Kasumi-1 (cell line): ENCODE measurements at places on chromosomes 3 and 15.

- no peak for DNase-seq
Observed at GRCh38 chr3:175932586-175932985, 1073.5 kb downstream of the NAALADL2 start.

DNA sequence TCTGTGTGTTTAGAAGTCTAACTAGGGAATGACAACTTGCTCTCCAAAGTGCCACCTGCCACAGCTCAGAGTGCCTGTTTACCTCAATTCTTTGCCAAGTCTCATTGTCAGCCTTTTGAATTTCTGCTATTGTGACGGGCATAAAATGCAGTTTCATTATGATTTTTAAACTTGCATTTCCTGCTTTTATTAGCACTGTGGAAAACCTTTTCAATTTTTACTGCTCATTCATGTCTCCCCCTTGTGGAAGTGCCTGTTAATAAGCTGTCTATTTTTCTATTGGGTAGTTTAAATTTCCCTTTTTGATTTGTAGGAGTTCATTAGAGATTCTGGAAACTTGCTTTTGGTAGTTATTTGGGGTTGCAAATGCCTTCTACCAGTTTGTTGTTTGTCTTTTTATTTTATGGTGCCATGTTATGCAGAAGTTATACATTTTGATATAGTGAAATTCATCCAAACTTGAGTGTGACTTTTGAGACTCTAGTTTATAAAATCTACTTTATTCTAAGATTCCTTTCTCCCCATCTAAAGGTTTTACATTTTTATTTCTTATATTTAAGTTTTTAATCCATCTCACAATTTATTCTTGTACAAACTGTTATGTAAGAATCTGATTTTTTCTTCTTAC, 53.9 kb upstream of the FRMD4B start:
- DNase-seq = peak; percentile 60

DNA sequence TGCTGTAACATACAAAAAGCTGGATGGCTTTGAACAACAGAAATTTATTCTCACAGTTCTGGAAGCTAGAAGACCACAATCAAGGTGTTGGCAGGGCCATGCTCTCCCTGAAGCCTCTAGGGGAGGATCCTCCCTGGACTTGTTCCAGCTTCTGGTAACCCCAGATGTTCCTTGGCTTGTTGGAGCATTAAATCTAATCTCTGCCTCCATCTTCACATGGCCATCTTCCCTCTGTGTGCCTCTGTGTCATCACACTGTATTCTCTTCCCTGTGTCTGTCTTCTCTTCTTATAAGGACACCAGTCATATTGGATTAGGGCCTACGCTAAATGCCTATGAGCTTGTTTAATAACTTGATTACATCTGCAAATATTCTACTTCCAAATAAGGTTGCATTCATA, 109.5 kb downstream of the STAG1 start:
- DNase-seq = no peak

- no peak for DNase-seq
Observed at GRCh38 chr15:98856532-98856907, 151.1 kb downstream of the PGPEP1L start.

- no peak for DNase-seq
Observed at GRCh38 chr3:62098646-62099365, 274.5 kb downstream of the FEZF2 start.

- DNase-seq = no peak
Observed at GRCh38 chr15:42368096-42368495, 8.8 kb downstream of the CAPN3 start.

GRCh38 chr3:81565041-81565440, 196.4 kb downstream of the GBE1 start:
- no peak for DNase-seq

DNA sequence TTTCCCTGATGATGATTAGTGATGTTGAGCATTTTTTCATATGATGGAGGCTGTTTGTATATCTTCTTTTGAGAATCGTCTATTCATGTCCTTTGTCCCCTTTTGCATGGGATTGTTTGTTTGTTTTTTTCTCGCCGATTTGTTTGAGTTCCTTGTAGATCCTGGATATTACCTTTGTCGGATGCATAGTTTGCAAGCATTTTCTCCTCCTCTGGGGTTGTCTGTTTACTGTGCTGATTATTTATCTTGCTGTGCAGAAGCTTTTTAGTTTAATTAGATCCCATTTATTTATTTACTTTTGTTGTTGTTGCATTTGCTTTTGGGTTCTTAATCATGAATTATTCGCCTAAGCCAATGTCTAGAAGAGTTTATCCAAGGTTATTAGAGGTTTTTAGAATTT, 232.8 kb downstream of the XXYLT1 start:
- DNase-seq = no peak

GRCh38 chr15:28979208-28979841, 93.6 kb downstream of the APBA2 start:
- no peak for DNase-seq

GRCh38 chr15:99435113-99435695, 130.6 kb upstream of the MEF2A start:
- no peak for DNase-seq

DNA sequence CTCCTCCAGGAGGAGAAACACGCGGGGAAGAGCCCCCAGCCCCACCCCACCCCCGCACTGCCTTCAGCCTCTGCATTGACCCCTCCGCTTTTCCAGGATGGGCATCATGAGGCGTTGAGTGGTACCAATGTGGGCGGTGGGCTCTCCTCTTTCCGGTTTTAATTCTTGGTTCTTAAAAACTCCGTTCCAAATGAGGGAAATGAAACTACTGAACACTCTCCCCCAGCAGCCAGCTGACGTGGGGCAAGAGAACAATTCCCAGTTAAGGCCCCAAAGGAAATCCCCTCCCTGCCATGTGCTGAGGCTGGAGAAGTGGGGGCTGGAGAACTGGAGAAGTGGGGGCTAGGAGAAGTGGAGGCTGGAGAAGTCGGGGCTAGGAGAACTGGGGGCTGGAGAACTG, 5.3 kb upstream of the NRROS start:
- peak; percentile 14 for DNase-seq

DNA sequence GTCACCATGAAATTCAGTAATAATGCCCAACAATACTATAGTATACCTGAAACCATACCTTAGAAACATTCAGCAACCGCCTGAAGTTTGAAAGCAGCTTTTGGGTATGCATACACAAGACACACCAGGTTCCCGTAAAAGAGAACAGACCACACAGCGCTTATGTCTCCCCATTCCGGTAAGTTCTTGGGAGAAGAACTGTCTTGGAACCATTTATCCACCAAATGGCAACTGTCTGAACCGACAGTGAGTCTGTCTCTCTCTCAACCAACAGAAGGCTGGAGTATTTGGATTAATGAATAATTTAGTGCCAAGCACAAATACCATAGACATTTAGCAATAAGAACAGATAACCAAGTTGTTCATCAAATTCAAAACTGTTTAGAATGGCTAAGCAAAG, 7.6 kb downstream of the RGMA start:
- DNase-seq = no peak

- no peak for DNase-seq
Observed at GRCh38 chr15:63970621-63971426, 75.5 kb downstream of the DAPK2 start.

DNA sequence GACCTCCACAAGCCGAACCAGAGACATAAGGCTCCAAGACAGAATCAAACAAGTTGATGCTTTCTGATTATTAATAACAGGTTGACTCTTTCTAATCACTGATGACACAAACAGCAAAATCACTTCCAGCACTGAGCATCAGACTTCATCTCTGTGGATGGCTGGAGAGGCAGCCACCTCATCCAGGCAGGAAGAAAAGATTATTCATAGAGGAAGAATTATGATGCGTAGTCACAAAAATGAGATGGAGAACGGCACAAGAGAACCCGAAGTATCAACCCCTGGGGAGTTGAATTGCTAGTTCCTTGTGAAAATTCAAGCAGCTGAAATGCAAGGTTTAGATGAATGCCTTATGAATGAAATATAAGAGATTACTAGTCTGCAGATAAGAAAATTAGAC, 49.9 kb upstream of the LMCD1 start:
- no peak for DNase-seq

- no peak for DNase-seq
Observed at GRCh38 chr3:56413911-56414310, 54.4 kb downstream of the ERC2 start.

DNA sequence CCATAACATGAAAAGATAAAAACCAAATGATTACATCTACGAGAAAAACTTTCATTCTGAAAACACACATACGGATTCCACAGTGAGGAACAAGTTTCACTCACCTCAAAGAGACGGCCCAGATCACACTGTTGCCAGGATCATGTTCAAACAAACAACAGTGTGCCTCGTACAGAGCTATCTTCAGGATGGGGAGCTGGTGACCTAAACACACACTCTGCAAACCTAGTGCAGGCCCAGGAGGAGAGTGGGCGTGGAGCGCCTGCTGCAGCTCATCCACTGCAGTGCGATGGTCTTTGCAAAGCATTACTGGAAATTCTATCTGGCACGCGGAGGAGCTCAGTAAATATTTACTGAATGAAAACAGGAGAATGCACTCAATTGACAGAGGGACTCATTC, 38.5 kb downstream of the TAMM41 start:
- DNase-seq = no peak

- no peak for DNase-seq
Observed at GRCh38 chr3:107641572-107642307, 119.0 kb downstream of the BBX start.

- peak; percentile 48 for DNase-seq
Observed at GRCh38 chr3:99808163-99808794, 9.4 kb upstream of the CMSS1 start.

DNA sequence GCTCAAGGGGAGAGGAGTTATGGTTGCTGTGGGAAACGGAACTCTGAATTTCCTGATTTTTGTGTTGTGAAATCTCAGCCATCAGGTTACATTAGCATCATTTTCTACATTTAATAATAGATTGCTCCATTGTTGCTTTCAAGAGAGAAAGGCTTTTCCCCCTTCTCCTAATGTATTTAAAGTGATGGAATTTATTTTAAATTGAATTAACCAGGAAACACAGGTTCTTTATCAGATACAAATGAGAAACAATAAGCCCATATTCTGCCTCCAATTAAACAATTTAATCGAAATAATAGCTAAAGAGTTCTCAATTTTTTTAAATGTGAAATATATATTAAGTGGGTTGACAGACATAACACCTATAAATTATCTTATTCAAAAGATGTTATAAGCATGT, 30.1 kb downstream of the TUSC7 start:
- DNase-seq = no peak

- DNase-seq = peak; percentile 22
Observed at GRCh38 chr15:94610069-94610468, 378.7 kb downstream of the MCTP2 start.

DNA sequence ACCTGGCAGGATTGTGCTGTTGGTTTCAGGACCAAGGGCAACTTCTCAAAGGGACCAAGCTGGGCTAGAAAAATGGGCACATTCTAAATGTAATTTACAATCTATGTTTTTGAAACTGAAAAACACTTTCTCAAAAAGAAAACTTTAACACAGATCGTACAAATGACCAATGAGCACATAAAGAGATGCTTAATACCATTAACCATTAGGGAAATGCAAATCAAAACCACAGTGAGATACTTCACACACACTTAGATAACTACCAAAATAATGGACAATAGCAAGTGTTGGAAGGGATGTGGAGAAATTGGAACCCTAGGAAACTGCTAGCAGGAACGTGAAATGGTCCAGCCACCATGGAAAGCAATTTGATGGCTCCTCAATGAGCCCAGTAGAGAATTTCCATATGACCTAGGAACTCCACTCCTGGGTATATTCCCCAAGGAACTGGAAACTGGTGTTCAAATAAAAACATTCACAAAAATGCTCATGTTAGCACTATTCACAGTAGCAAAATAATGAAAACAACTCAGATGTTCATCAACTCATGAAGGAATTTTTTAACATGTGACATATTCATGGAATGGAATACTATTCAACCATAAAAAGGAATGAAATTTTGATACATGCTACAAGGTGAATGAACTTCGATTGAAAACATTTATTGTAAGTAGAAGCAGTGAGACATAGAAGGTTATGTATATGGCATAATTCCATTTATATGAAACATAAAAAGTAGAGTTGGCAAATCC, 288.3 kb upstream of the NR2F2 start:
- DNase-seq = no peak

DNA sequence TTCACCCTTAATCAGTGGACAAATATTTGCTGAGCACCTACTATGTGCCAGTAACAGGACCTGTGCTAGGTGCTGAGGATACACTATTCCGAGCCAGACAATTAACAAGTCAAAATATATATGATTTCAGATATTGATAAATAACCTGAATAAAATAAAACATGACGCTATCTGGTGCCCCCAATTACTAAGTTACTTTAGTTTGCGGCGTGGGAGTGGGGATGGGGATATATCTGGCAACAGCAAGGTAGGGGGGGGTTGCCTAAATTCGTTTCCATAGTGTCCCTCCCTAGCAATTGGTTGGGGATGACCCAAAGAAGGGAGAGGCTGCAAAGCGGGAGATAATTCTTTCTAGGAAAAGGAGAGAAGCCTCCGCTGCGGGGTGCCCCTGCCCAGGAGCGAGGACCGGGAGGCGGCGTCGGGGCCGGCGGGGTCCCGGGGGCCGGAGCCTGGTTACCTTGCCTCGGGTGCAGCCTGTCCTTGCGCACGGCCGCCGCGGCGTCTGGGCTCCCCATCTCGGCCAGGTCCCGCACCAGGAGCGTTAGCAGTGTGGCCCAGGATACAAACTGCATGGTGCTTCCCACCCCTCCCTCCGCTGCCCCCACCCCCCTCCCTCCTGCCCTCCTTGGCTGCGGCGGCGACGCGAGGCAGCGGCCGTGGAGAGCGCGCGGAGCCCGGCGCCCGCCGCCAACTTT, 567 bp downstream of the ADAMTS9 start:
- DNase-seq = no peak
